ENCODE measurements at places on chromosomes 11 and 22.

- no peak for DNase-seq
Observed at GRCh38 chr11:125968354-125968753, 22.5 kb downstream of the VSIG10L2 start.

DNA sequence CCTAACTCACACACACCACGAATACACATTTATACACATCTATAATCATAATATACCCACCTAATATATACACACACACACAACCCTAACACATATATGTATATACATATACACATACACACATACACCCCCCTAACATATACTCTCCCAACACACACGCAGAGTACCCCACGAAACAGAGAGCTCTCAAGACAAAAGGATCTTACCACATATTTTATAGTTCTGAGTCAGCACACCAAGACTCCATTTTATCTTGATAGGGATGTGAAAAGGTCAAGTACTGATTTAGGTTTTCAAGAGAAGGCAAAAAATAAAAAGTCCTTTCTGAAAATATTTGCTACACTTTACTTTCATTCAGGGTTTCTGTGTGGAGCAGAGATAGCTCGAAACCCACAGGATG is 1207.2 kb downstream of the LRRC4C start:
- DNase-seq, result no peak

GRCh38 chr11:46130286-46130940 is 9.2 kb upstream of the PHF21A start:
- no peak for DNase-seq

- no peak for DNase-seq
Observed at GRCh38 chr11:94656968-94657367, 89.8 kb downstream of the PIWIL4 start.

DNA sequence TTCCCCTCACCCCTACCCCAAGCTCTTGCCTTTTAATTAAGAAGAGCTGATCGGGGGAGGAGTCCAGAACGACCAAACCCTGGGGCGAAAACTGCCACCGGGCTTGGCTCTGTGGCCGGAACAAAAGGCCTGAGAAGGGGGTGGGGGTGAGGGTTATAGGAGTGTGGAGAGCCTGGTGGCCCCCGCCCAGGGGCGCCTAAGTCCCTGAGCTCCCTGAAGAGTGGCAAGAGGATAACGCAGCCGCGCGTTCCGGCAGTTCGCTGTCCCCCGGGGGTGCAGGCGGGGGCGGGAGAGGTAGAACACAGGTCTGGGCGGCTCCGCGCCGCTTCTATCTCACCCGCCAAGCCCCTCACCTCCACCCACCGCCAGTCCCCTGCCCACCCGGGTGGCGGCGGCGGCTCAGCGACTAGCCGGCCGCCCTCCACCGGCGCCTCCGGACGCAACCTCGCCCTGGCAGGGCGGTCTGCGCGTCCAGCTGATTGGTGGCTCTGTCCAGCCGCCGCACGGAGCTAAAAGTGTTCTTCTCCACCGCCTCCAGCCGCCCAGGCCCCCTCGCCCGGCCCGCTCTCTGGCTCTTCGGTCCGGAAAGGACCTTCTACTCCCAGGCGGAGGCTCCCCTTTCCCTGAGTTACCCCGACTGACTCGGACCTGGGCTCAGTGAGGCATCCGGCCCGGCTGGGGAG is 18.7 kb upstream of the BDNF start:
- no peak for DNase-seq
